ENCODE measurements at places on chromosomes 6 and 20.
A peak's percentile ranks its signal among the peaks of the same experiment; 100 is the strongest.

DNA sequence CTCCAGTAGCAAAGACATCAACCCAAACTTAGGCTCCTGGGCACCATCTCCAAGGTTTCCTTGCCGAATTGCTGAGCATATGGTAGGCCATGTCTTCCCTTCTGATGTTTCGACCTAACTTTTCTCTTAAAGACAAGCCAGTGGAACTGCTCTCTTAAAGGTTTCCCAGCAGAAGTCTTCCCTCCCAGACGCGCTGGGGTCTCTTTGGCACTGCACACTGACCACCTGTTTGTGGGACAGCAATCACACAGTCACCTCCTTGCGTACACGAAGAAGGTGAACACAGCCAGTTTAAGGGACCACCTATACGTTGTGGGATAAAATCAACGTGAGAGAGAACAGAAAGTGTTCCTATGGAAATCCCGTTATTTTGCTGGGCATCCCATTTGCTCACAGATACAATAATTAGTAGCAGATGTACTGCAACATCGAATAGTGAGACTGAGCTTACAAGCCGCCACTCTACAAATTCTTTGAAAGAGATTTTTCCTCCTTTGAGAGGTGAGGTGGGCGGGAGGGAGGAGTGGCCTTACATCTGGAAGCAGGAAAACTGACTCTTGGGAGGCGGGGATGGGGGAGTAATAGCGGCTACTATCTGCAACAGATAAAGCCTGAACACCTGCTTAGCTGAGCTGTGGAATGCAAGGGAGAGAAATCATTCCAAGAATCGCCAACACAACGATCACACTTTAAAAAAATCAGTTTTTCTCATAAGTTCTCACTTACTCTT, 9.9 kb downstream of the GRIK2 start:
- DNase-seq: no peak

DNA sequence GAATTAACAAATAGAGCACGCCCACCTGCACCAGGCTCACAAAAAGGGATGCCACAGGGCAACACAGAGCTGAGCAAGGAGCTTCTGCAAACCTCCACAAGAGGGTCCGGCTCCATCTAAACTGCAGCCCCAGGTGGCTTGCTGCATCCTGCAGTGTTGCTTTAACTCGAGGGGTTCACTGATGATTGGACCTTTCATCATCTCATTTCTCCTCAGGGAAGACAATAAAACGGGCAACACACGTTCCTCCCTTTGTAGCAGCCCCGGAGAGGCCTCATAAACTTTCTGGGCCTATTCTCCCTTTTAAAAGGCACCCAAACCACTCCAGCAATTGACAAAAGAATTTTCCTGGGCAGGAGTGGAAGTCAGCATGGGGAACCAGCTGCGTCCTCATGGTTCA, 161.5 kb upstream of the CDH4 start:
- DNase-seq: no peak

GRCh38 chr6:11810039-11810541, 31.5 kb upstream of the ADTRP start:
- peak; percentile 53 for DNase-seq

- peak; percentile 65 for DNase-seq
Observed at GRCh38 chr6:88360203-88360797, 194.2 kb upstream of the CNR1 start.

DNA sequence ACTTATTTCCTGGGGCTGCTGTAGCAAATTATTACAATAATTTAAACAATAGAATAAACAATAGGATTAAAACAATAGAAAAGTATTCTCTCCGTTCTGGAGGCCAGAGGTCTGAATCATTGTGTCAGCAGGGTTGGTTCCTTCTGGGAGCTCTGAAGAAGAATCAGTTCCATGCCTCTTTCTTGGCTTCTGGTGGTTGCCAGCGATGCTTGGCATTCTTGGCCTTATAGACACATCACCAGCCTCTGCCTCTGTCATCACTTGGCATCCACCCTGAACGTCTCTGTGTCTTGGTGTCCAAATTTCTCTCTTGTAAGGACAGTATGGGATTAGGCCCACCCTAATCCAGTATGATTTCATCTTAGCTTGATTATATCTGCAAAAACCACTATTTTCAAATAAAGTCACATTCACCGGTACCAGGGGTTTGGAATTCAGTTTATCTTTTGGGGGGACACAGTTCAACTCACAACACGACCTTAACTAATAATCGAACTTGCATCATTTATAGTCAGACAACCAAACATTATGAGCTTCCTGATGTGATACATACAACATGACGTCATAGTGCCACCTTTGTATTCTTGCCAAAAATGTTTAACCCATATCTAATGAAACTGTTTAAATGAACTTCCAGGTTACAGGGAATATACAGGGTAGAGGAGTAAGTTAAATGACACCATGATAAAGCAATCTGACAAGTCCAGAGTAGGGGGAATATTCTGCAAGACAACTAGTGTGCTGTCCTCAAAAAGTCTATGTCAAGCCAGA, 84.7 kb upstream of the RNF24 start:
- no peak for DNase-seq

DNA sequence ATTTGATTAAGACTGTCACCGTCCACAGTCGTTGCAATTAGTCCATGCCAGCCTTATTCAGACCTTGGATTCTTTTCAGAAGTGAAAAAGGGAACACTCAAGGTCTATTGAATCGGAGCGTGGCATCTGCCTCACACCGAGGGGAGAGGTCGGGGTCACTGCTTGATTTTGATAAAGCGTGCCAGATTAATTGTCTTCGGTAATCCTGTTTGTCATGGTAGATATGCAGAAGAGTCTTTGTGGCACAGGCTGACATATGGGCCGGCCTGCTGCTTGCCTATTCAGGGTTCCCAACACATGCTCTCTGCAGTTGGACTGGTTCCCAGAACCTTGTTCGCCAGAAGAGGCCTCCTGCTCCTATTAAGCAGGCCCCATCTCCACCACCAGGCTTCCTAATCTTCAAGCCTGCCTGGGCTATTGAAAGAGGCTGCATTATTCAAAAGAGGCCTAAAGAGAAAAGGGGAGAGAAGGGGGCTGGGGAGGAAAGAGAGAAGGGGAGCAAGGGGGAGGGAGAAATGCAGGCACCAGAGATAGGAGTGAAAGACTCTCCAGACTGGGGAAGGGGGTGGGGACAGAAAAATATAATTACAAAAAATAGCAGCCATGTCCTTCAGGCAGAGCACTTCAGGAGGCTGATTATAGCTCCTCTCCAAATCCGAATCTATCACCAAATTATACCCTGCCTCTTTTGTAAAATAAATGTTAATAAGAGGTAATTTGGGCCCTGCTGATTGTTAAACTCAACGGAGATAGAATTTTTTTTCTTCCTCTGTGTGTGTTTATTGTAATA, 611.3 kb downstream of the HDGFL1 start:
- DNase-seq: peak; percentile 43

GRCh38 chr20:53917145-53918019, 153.0 kb downstream of the BCAS1 start:
- DNase-seq: peak; percentile 84

- DNase-seq: peak; percentile 69
Observed at GRCh38 chr6:17013701-17014100, 88.1 kb upstream of the STMND1 start.

DNA sequence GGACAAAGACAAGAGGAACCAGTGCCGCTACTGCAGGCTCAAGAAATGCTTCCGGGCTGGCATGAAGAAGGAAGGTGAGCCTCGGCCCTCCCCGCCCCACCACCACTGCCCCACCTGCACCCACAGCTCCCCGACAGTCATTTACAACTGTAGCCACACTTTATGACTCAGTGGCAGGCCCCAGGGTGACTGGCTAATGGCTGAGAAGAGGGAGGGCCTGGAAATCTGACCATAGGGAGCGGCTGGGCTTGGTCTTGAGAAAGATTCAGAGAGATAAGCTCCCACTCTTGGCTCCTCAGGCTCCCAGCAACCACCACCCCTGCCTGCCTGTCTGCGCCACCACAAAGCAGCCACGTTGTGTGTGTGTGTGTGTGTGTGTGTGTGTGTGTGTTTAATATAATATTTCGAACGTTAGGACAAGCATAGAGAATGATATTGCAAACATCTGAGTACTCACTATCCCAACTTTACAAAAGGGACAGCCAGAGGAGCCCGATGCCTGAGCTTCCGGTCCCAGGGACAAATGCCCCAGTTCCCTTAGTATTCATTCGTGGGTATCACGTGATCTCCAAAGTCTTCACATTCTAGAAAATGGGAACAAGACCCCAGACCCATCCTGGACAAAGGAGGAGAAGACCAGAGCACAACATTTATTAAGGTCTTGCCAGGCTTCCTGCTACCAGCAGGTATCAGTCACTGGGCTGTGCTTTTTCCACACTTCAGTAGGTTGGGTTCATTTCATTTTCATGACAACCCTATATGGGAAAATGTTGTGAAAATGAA, 52.1 kb downstream of the HNF4A start:
- no peak for DNase-seq

DNA sequence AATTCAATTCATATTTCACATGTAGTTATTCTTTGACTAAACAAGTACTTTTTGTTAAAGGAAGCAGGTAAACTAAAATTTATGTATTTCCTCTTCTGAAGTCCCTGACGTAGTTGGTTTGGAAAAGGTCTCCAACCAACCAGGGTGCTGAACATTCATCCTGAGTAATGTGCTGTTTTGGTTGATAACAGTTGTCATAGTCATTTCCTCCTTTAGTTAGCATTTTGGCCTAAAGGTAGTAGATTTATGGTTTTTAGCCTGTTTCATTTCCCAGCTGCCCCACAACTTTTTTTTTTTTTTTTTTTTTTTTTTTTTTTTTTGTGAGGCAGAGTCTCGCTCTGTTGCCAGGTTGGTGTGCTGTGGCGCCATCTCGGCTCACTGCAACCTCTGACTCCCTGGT, 382.8 kb upstream of the FLRT3 start:
- no peak for DNase-seq

DNA sequence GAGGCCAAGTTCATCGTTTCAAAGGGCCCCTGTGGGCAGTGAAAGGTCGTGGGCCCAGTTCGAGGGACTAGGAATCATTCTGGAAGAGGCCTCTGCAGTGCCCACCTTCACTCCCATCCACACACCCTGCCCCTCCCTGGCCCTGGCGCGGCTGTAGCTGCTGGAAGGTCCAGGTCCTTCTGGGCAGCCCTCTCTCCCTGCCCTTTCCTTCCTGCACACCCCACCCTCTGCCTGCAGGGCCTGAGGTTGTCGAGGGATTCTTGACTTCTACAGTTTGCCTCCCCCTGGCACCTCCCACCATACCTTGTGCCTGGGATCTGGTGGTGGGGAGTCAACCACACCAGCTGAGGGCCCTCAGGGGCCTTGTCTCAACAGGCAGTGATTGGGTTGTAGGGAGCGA, 4.5 kb upstream of the MYT1 start:
- no peak for DNase-seq

DNA sequence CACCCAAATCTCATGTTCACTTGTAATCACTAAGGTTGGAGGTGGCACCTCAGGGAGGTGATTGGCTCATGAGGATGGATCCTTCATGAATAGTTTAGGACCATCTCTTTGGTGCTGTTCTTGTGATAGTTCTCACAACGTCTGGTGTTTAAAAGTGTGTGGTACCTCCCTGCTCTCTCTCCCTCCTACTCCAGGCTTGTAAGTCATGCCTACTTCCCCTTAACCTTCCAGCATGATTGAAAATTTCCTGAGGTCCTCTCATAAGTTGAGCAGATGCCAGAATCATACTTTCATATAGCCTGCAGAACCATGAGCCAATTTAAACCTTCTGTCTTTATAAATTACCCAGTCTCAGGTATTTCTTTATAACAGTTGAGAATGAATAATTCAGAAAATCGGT, 16.6 kb downstream of the HLA-A start:
- no peak for DNase-seq

GRCh38 chr6:134170844-134171243, 118.4 kb upstream of the SLC2A12 start:
- DNase-seq: no peak

GRCh38 chr6:56445818-56446217, 196.9 kb downstream of the DST start:
- DNase-seq: no peak

DNA sequence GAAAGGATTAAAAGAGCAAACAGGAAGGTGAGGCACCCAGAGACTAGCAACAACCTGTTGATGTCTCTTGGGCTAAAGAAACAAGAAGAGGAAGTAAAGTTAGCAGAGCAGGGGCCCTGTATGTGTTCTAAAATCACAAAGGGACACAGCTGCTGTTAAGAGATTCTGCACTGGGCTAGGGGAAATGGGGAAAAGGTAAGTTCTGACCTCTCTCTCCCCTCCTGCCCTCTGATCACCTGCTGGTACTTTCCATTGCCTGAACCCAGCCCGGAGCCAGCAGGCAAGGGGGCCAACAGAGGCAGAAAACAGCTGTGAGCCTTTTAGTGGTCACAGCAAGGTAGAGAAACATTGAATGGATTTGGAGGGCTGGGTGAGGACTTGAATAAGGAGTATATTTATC, 13.5 kb upstream of the CNR1 start:
- no peak for DNase-seq

DNA sequence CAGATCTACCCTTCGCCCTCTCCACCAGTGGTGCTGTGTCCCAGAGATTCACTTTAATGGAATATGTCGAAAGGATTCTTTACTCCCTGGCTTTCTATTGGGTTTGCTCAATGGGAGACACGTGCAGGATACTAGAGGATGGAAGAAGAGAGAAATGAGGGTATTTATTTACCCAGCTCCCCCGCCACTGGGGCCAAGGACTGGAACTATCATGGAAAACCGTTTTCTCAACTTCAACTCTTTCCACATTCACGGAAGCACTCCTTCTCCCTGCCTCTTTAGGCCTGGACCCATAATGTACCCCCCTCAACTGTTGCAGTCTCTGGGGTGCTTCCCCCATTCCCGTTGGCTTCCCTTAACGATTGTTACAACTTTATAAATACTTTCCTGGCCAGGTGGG, 26.6 kb upstream of the RALY start:
- DNase-seq: no peak

DNA sequence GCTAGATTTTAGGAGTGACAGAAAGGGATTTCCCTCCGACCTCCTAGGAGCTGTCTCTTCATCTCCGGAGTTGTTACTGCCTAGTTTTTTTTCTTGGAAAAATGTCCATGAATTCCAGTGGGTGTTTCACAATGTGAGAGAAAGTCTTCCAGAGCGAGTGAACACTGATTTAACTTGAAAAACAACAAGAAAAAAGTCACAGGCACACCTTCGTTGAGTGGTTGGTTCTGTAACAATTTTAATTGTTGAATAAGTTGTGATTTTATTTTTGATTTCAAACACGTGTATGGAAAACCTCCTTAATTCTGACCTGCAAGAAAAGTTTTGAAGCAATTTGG, 2.9 kb downstream of the TFAP2C start:
- DNase-seq: no peak

- no peak for DNase-seq
Observed at GRCh38 chr6:20117474-20117873, 94.8 kb downstream of the MBOAT1 start.

GRCh38 chr20:38806855-38807655, 1.6 kb downstream of the PPP1R16B start:
- no peak for DNase-seq

DNA sequence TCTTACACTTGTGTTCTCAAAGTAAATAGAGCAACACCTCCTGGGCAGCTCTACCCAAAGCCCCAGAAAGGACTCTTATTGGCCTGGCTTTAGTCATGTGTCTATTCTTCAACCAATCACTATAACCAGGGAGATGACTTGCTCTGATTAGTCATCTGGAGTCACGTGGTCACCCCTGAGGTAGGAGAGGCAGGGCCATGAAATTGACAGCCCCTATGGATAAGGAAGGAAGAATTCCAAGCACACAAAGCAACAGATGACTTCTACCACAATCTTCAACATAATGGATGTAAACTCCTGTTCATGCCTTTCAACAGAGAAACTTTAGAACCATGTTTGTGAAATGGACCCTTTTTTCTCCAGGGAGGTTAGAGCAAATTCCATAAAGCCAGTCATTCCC, 24.6 kb upstream of the EYA2 start:
- DNase-seq: no peak

All from GM04503 (cell line).